ENCODE measurements at places on chromosomes 6 and 20.
A peak's percentile ranks its signal among the peaks of the same experiment; 100 is the strongest.

- no peak for DNase-seq
Observed at GRCh38 chr6:146574211-146574610, 24.6 kb upstream of the ADGB start.

DNA sequence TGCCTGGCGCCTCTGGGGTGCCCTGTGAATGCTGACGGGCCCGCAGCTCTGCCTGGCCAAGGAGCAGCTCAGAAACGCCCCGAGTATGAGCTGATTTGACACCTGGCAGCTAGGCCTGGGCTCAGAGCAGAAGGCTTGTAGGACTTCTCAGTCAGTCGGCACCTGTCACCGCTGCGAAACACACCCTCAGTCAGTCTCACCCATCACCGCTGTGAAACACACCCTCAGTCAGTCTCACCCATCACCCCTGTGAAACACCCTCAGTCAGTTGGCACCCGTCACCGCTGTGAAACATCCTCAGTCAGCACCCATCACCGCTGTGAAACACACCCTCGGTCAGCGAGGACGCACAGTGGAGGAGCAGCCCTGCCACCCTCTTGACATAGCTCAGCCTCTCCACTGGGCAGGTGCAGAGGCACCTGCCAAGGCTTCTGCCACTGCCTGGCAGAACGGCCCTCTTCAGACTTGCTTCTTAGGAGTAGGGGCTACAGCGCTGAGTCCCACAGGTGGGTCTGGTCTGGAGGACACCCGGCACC is 109.0 kb downstream of the PSMB1 start:
- DNase-seq = no peak

GRCh38 chr6:117380298-117380697 is 45.4 kb downstream of the ROS1 start:
- DNase-seq = no peak

GRCh38 chr6:35280903-35281302 is 16.7 kb upstream of the DEF6 start:
- no peak for DNase-seq

DNA sequence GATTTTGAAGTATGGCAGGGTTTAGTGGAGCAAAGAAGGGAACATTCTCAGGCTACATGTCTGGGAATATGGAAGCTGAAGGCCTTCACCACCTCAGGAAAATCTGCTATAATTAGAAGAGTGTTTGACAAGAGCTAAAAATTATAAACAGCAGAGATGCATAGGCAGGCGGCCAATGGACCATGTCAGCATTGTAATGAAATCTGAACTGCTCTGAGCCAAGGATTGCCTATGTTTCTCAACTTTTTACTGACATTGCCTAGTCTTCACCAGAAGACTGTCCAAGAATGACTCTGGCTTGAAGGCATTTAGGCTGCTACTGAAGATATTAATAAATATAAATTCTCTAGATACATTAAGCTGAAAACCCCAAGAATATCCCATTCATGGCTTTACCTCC is 84.1 kb downstream of the C6orf52 start:
- DNase-seq = no peak

DNA sequence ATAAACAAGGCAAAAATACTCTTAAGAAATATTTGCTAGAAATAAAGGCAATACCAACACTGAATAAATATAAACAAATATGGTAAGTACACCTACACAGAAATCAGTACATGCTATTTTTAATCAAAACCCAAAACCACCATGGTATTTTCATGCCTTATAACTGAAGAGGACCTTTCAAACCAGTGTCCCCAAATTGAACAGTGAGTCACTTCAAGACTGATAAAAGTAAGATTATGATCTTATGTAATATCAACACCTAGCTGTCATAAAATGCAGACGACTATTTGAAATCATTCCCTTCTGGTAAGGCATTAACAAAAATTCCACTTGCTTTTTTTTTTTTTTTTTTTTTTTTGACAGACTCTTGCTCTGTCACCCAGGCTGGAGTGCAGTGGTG is 156.8 kb upstream of the RUNX2 start:
- no peak for DNase-seq

DNA sequence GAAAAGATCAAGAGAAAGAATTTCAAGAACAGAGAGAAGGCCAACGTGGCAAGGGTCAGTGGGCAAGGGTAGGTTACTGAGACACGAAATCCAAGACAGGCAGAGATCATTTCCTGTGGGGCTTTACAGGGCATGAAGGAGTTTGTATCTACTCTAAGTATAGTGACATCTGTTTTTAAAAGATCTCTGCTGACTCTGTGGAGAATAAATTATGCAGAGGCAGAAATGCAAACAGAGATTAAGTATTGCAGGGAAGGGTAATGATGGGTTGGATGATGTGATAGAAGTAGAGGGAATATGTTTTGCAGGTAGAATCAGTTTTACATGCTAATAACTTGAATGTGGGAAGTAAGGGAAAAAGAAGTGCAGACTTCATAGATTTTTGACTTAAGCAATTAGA is 243.5 kb downstream of the FRK start:
- no peak for DNase-seq

GRCh38 chr20:59993736-59994430 is 35.7 kb downstream of the CDH26 start:
- DNase-seq = no peak

- DNase-seq = no peak
Observed at GRCh38 chr6:106750142-106750918, 121.0 kb downstream of the QRSL1 start.

DNA sequence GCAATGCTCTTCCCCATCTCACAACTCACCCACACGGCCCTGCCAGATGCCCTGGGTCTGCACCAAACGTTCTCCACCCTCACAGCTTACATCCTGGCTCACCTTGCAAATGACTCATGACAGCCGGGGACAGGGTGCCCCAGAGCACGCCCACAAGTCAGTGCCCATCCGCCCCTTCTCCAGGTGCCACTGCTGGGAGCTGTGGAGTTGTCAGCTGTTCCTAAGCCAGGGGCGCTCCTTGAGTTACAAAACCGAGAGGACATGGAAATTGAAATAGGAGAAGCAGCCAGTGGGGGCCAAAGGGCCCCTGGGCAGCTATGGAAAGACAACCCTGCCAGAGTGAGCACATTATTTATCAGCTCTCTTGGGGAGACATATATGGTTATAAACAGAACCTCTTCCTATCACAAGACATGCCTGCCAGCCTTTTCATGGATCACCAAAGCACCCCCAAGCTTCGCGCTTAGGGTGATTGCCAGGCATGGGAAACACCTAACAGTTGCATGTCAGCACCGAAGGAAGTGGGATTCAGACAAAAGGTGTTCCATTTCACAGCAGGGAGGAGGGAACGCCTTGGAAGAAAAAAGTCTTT is 236.8 kb downstream of the LY86 start:
- no peak for DNase-seq

DNA sequence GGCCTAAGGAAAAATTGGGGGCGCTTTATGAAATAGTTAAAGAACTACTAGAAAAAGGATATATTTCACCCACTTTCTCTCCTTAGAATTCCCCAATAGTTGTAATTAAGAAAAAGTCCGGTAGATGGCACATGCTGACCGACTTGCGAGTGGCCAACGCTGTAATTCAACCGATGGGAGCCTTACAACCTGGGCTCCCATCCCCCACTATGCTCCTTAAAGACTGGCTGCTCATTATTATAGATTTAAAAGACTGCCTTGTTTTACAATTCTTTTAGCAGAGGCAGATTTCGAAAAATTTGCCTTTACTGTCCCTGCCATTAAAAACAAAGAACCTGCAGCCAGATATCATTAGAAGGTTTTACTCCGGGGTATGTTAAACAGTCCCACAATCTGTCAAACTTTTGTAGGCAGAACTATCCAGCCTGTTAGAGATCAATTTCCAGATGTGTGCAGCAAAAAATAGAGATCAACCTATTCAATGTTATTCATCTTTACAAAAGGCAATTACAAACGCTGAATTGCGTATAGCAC is 58.5 kb upstream of the PRSS16 start:
- DNase-seq = no peak

- DNase-seq = no peak
Observed at GRCh38 chr6:72552938-72553337, 68.9 kb upstream of the KCNQ5 start.

DNA sequence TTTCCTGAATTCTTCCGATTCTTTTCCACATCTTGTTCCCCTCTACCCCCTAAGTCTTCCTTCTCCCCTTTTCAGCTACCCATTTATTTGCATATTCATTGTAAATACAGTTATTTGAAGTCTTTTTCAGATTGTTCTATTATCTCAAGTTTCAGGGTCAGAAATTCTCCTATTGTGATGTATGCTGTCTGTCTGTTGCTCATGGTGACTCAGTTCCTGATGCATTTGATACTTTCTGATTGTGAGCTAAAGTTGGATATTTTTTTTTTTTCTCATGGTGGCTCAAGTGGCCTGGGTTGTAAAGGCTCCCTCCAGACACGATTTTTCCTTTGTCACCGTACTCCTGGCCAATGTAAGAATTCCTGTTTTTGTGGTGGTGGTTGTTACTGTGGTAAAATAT is 4.9 kb upstream of the PI16 start:
- no peak for DNase-seq

GRCh38 chr20:24473435-24474223 is 4.2 kb downstream of the SYNDIG1 start:
- DNase-seq = no peak

DNA sequence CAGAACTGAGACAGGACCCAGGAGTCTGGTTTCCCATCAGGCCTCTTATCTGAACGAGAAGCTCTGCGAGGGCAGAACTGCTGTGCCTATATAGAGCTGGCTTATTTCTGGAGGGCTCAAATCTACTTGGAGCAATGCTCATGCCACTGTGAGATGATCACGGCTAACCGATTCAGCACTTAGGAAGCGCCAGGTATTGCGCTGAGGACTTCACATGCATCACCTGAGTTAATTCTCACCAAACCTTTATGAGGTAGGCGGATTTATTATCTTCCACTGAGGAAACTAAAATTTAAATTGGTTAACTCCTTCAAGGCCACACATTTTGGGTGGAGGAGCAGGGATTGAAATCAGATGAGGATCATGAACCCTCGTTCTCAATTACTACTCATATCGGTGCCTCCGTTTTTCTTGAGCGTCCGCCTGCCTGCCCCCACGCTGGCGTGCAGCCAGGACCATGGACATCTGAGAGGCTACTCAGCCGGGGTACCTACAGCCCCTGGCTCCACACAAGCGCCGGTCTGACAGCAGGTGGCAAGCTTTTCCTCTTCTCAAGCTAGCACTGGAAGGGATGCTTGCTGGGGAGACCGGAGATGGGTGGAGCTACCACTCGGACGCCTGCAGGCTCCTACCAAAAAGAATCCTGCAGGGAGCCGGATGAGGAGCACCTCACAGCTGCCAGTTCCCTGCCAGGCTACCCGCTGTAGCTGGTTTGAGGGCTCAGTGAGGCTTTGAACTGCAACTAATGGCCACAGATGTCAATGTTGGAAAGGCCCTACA is 1.0 kb upstream of the PCIF1 start:
- peak; percentile 82 for DNase-seq

DNA sequence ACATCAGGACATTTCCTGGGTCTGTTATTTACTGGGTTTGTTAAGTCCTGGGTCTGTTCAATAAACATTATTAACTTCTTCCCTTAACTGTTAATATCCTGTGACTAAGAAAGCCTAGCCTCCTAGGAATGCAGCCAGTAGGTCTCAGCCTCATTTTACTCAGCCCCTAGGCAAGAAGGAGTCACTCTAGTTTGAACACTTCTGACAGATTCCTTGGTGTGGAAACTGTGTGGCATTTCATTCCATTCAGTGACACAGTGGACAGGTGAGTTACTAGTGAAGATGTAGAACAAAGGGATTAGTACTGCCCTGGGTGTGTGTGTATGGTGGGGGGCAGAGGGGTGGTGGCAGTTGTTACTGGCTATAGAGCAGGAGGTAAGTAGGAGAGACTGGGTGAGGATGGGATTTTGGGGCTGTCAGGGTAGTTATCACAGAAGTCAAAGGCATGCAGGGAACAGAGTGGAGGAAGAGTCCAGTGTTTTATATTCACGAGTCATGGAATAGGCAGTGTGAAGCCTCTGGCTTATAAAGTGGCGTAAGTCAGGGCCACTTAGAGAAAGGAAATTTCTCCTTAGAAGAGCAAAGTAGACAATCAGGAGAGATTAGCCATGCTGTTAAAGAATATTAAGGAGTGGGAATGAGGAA is 28.4 kb downstream of the RNF182 start:
- DNase-seq = no peak

DNA sequence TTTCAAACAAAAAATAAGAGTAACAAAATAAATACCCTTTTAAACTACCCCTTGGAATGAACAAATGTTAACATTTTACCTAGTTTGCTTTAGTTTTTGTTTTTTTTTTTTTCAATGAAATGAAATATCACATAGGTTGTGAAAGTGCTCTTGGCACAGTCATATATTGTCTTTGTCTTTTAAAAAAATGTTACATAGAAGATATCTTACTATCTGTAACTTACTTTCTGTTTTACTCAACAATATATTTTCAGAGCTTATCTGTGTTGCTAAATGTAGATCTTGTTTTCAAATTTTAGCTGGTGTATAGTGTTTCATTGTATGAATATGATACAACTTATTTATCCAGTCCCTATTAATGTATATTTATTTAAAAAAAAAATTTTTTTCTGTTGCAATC is 8.6 kb downstream of the CEP57L1 start:
- no peak for DNase-seq

GRCh38 chr6:149761438-149761837 is 11.9 kb downstream of the PCMT1 start:
- DNase-seq = no peak

DNA sequence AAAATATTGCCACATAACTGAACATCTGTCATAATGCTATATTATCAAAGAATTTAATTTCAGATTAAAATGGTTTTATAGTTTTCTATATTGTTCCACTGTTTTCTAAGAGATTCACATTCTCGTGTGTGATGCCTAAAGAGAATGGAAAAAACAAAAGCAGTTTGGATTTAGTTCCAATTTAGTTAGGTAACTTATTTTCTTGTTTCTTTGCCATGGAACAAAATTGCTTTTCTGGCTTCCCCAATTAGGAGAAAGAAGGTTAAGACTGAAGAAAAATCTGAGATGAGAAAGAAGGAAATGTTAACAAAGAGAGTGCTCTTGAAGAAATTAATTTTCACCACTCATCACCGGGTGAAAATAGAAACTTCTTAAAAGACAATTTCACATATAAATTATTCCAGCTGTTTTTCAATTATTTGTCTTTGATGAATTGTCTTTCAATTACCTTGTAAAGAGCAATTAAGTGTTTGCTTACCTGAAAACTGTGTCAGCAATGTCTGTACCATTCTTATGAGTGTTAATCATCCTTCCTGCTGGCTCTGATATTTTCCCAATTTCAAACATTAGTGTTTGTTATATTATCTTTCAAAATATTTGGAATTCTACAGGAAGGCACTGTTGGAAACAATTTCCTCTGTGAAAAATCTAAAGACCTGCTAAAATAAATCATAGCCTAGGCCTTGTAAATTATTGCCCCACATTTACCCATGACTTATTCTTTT is 19.5 kb downstream of the PHACTR2 start:
- DNase-seq = no peak

Data from CD8-positive, alpha-beta T cell (primary cell).